CD8-positive, alpha-beta memory T cell (primary cell): ENCODE measurements at places on chromosomes 12 and 14.

DNA sequence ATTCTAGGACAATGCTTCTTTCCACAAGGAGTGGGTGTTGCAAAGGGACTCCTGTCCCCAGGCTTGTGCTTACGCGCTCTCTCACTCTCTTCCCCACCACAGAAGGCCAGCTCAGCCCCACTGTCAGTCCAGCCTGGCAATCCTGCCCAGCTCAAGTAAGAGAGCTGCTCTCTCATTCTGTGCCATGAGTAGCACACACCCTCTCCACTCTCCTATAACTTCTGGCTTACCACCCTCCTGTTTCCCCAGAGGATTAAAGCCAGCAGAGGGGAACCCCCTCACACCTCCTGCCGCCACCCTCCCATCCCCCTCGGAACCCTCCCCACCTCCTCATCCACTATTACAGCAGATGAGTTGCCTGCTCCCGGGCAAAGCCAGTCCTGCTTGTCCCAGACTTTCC is 17.1 kb downstream of the NCKAP5L start:
- DNase-seq: no peak

GRCh38 chr12:119748497-119748896 is 80.6 kb downstream of the PRKAB1 start:
- no peak for DNase-seq

GRCh38 chr12:114238808-114239207 is 167.1 kb downstream of the TBX5 start:
- no peak for DNase-seq

GRCh38 chr12:3837049-3837448 is 36.1 kb downstream of the PARP11 start:
- DNase-seq: no peak

GRCh38 chr14:22656945-22657731 is 13.0 kb upstream of the OR6J1 start:
- no peak for DNase-seq

DNA sequence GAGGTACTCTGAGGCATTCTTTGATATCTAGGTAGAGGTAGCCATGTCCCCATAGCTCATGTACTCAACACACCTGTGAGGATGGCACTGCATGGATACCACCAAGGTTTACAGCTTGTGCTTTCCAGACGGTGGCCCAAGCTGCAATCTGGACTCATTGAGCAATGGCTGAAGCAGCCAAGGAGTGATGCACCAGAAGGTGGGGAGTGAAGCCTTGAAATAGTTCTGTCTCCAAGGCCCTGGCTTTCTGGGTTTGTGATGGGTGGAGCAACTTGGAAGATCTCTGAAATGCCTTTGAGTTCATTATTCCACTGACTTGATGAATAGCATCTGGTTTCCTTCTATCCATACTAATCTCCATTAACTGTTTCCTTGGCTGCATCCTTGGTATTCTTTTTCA is 290.0 kb upstream of the NOVA1 start:
- no peak for DNase-seq

GRCh38 chr12:32901553-32901952 is 5.0 kb upstream of the PKP2 start:
- DNase-seq: no peak

GRCh38 chr12:57087010-57087690 is 1.8 kb upstream of the NAB2 start:
- DNase-seq: peak; percentile 92

GRCh38 chr12:66380769-66381535 is 78.7 kb downstream of the HELB start:
- no peak for DNase-seq

DNA sequence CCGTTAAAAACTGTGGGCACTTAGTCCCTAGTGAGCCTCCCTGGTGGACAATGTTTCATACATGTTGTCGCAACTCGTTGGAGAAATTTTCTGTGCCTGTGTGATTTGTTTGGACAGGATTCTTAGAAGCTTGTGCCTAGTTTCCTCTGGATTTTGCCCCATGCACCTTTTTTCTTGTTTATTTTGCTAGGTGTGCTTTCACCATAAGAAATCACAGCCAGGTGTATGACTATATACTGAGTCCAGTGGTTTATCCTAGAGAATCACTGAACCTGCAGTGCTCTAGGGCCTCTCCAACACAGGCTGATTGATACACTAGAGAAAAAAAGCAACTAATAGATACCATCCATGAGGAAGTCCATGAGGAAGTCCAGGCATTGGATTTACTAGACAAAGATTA is 33.1 kb upstream of the OASL start:
- DNase-seq: no peak

DNA sequence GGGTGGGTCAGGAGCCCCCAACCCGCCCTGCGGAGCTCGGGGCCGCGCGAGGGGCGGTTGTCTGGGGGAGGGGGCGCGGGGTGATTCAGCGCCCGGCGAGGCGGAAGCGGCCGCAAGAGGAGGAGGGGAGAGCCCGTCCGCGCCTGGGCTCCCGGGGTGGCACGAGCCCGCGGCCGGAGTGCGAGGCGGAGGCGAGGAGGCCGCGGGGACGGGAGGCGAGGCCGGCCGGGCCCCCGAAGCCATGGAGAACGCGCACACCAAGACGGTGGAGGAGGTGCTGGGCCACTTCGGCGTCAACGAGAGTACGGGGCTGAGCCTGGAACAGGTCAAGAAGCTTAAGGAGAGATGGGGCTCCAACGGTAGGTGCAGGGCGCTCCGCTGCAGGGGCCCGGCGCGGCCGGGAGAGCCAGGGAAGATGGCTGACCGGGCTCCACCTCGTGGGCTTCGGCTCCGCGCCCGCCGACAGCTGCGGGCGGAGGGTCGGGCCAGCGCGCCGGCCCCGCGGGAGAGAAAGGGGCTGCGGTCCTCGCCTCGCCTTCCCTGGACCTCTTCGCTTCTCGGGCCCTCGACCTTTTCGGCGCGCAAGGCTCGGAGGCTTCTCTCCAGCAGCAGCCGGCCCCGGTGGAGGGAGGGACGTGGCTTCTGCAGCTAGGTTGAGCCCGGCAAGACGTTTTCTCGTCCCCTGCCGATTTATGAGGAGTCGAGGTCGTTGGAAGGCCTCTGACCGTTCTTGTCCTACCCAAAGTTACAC is 677 bp downstream of the ATP2A2 start:
- DNase-seq: peak; percentile 7

DNA sequence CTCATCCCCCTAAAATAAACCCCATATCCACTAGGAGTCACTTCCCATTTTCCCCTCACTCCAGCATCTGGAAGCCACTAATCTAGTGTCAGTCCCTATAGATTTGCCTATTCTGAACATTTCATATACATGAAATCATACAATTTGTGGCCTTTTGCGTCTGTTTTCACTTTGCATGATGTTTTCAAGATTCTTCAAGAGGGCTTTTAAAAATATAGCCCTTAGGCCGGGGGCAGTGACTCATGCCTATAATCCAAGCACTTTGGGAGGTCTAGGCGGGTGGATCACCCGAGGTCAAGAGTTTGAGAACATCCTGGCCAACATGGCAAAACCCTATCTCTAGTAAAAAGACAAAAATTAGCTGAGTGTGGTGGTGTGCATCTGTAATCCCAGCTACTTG is 104.7 kb downstream of the VEZT start:
- DNase-seq: no peak

DNA sequence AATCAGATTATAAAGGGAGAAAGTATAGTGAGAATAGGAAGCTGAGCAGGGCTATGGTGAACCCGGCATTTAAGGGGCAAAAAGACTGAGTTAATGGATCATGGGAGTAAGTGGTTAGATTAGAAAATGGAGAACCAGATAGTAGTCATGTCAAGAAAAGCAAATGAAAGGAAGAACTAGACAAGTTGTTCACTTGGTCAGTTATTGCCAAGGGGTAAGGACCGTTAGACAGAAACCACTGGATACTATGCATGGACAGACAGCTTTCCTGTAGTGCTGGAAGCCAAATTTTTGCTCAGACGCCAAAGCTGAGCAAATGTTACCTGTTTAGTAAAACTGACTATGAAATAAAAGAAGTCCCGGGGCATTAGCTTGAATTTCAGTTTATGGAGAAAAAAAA is 3.8 kb downstream of the LIMA1 start:
- DNase-seq: no peak

- no peak for DNase-seq
Observed at GRCh38 chr12:126998031-126998430, 1268.9 kb upstream of the TMEM132C start.

- DNase-seq: no peak
Observed at GRCh38 chr12:96335270-96335669, 65.0 kb downstream of the CDK17 start.

- DNase-seq: no peak
Observed at GRCh38 chr12:43131301-43131700, 420.7 kb downstream of the ADAMTS20 start.

GRCh38 chr12:95396849-95397468 is 77.0 kb upstream of the METAP2 start:
- DNase-seq: no peak

GRCh38 chr14:39433452-39433813 is 1.2 kb upstream of the FBXO33 start:
- DNase-seq: no peak

DNA sequence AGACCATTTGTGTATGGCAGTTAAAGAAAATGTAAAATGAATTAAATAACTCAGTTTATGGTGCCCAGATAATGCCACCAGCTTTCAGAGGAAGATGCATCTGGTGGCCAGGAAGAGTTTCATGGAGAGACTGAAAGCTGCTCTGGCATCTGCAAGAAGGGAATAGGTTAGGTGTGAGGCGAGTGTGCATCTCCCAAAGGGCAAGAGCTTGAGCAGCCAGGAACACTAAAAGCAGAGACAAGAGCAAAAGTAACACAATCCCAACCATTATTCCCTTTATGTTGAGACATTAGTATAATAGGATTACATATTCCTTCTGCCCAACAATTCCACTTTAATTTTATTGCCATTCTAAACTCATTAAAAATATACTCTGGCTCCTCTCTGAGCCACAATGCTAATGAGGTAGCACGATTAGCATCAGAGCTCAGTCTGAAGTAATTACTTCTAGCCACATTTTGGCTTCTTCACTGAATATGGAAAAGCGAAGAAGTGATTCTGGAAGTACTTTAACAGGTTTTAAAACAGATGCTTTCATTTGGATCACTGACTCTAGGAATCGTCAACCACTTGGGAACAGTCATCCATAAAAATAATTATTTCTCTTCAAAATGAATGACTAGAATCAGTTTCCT is 309.4 kb upstream of the TMTC1 start:
- DNase-seq: no peak

DNA sequence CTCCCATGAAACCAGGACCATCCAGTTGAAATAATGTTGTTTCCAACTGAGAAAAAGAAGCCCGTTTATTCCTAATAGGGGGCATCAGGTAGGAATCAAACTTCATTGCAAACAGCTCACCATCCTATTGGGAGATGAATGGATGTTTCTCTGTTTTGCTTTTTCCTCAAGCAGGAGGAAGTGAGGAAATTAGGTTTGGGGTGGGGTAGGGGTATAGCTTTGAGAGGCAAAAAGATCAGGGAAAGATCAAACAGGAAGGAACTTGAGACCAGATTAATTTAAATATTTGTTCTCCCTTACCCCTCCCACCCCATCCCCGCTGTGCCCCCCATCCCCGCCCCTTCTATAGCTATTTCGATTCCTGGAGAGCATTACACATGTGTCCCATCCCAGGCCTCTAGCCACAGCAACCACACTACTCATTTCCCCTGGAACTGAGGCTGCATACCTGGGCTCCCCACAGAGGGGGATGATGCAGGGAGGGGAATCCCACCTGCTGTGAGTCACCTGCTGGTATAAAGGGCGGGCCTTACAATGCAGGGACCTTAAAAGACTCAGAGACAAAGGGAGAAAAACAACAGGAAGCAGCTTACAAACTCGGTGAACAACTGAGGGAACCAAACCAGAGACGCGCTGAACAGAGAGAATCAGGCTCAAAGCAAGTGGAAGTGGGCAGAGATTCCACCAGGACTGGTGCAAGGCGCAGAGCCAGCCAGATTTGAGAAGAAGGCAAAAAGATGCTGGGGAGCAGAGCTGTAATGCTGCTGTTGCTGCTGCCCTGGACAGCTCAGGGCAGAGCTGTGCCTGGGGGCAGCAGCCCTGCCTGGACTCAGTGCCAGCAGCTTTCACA is at the start of gene IL23A:
TSS of gene IL23A (plus strand) at position 577 of the 850 bp plus-strand sequence. CDS start at position 738, 161 bp downstream.
- peak; percentile 67 for DNase-seq

GRCh38 chr12:25311506-25311905 is 60.8 kb upstream of the KRAS start:
- no peak for DNase-seq

DNA sequence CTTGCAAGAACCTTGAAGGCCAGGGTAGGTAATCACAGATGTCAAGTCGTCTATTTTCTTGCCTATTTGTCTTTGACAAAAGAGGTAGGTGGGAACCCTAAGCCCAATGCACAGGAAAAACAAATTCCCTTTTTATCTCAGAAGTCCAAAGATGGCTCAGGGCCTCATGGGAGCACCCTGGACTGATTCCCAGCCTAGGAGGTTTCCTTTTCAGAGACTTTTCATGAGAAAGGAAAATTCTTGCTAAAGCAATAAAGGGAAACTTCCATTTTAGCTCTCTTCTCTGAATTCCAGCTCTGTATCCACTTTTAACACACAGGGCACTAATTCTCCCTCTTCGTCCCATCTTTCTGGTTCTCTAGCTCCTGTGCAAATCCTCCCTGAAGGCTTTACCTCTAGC is 1.2 kb downstream of the ZNF641 start:
- DNase-seq: no peak

GRCh38 chr14:65260786-65261185 is 151.7 kb upstream of the FUT8 start:
- no peak for DNase-seq

DNA sequence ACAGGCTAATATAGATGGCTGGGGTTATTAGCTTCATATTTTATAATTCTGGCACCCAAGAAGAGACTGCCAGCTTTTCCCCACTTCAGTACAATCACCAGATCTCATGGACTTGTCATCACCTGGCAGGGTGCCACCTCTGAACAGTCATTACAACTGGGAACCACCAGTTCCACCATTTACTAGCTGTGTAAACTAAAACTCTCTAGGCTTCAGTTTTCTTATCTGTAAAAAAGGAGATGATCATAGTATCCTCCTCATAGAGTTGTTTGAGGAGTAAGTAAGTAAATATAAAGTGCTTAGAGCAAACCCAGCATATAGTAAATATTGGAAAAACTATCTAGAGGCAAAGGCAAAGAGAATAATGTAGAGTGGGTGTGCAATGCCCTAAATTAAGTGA is 19.3 kb downstream of the CPNE8 start:
- DNase-seq: no peak

DNA sequence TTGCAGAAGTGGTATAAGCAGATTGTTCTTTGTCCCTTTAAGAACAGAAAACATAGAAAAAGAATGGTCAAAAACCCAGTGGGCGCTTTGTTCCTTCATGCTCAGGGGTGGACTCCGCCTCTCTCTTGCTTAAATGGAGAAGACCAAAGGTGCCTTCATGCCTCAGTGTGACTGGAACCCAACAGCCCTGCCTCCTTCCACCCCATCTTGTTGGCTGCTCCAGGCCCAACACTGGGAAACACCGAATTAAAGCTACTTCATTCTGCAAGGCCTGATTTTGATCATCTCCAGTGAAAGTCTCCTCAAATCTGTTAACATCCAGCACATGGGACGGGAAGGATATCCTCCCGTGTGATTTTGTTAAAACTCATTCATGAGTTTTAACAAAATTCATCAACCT is 103.7 kb downstream of the BCL11B start:
- no peak for DNase-seq

DNA sequence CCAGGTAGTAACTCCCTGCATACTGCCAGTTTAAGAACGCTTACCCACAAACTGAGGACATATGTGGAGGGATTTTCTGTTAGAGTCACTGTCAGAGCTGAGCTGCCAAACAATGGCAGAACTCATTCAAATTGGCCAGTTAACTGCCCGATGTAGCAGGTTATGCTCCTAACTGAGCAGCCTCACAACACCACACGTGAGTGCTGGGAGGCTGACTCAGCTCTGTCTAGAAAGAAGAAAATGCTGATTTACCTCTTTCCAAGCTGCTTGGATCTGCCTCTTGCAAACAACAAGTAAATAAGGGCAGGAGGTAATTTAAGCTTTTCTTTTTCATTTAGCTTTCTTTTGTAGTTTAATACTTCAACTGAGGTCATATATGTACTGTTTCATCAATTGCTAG is 195.6 kb downstream of the PELI2 start:
- no peak for DNase-seq
